ENCODE measurements at places on chromosomes 5 and 9.

GRCh38 chr9:129382281-129383018 lies 204.4 kb upstream of the IER5L start:
- DNase-seq = no peak

- DNase-seq = no peak
These were observed 100.2 kb downstream of the BRINP1 start for GRCh38 chr9:119268985-119269384.

DNA sequence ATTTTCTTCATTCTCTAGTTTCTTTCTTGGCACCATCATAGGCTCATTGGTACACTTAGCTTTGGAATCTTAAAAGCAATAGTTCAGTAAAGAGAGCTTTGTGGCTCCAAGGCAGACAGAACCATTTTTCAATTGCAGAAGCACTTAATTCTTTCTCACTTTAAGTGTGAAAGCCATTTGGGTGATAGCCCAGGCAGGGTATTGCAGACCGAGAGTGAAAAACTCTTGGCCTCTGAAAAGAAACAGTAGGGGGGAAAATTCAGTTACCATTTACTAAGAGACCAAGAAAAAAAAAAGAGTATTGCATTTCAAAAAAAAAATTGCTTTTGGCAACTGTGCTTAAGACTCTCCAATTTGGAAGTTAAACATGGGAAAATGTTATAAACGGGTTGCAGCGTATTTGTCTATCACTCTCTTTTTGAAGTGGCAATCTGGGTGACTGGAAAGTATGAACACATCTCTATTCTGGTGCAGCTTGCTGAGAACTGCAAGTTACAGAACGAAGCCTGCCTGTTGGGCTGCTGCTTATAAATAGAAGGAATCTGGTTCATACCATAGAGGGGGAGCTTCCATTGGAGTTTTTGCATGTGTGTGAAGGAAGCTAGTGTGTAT lies 170.5 kb downstream of the TLE4 start:
- no peak for DNase-seq

- peak; percentile 56 for DNase-seq
These were observed 214.3 kb downstream of the GNA14 start for GRCh38 chr9:77433675-77434445.

GRCh38 chr5:78504704-78505677 lies 143.6 kb downstream of the LHFPL2 start:
- DNase-seq = no peak

DNA sequence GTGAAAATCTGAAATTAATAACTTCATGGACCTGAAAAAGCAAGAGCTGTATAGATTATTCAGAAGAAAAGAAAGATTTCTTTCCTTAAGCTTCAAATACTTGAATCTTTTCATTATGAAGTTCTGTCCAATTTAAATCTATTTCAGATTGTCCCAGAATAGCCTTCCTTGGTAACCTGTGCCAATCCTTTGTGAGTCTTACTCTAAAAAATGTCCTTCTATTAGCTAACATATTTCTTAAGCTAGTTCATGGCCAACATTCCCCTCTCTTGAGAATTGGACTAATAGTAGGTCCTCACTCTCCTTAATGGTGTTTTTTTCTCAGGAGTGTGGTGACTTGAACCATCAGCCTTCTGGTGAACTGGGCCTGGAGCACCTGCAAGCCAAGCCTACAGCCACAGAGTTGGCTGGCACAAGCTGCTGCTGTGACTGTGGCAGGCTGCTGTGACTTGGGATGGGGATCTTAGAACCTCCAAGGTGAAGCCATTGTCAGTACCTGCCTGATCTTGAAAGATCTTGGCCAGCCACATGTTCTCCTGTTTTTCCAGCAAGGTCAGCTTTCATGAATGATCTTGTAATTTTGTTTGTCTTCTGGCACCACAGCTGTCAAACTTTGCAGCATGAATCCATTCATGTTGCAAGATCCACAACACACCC lies 262.6 kb upstream of the MAP3K1 start:
- no peak for DNase-seq

- no peak for DNase-seq
These were observed 1074.9 kb downstream of the EFNA5 start for GRCh38 chr5:106595864-106596263.

GRCh38 chr5:94705427-94705826 lies 87.0 kb downstream of the SLF1 start:
- DNase-seq = no peak

DNA sequence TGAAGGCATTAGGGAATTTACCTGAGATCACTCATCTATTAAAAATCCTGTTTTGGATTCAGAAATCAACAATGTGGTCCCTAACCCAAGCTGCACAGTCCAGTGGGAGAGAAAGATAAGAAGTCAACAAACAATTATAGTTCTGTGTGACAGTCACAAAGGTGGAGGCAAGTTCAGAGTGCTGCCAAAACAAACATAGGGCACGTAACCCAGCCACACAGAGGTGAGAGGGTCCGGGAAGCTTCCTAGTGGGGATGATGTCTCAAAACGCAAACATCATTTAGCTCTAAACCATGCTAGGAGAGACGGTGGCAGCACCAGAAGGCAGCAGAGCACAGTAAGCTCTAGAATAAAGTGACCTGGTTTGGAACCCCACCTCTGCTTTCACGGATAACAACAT lies 158.9 kb downstream of the MAPKAP1 start:
- DNase-seq = no peak

DNA sequence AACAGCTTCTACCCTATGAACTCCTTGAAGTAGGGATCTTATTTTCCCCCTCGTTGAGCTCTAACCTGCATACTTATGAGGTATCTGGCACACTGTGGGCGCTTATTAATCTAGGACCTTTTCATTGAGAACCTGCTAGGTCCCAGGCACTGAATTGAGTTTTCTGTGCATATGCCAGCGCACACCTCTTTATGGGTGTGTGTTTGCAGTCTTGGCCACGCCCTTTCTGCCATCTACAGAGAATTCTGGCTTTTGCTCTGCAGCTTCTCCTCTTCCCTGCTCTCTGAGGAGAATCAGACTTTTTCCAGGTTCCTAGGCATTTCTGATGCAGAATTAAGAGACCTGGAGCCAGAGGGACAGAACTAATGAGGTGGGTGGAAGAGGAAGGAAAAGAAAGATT lies 25.4 kb upstream of the SSBP2 start:
- DNase-seq = no peak

GRCh38 chr5:139912804-139913203 lies 117.2 kb downstream of the PSD2 start:
- DNase-seq = no peak

All from activated CD4-positive, alpha-beta memory T cell treated with anti-CD3 and anti-CD28 coated beads, Interleukin-2, amount 10 ng/mL, durations not matched to agents 7 days and 5 days (primary cell).